ENCODE measurements at places on chromosomes 5 and 9.
A peak's percentile ranks its signal among the peaks of the same experiment; 100 is the strongest.

- DNase-seq: no peak
These were observed 404.0 kb downstream of the PDE4D start for GRCh38 chr5:59489551-59489950.

GRCh38 chr5:164663198-164663989 lies 1158.0 kb downstream of the MAT2B start:
- no peak for DNase-seq

GRCh38 chr5:37400501-37400900 lies 21.4 kb downstream of the WDR70 start:
- DNase-seq: no peak

DNA sequence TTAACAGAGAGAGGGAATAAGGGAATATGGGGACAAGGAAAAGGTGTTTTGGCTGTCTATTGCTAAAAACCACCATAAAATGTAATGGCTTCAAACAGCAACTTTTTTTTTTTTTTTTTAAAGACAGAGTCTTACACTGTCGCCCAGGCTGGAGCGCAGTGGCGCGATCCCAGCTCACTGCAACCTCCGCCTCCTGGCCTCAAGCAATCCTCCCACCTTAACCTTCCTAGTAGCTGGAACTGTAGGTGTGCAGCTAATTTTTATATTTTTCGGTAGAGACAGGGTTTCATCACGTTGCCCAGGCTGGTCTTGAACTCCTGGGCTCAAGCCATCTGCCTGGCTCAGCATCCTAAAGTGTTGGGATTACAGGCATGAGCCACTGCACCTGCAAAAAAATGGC lies 4.3 kb upstream of the SPATA24 start:
- DNase-seq: no peak

DNA sequence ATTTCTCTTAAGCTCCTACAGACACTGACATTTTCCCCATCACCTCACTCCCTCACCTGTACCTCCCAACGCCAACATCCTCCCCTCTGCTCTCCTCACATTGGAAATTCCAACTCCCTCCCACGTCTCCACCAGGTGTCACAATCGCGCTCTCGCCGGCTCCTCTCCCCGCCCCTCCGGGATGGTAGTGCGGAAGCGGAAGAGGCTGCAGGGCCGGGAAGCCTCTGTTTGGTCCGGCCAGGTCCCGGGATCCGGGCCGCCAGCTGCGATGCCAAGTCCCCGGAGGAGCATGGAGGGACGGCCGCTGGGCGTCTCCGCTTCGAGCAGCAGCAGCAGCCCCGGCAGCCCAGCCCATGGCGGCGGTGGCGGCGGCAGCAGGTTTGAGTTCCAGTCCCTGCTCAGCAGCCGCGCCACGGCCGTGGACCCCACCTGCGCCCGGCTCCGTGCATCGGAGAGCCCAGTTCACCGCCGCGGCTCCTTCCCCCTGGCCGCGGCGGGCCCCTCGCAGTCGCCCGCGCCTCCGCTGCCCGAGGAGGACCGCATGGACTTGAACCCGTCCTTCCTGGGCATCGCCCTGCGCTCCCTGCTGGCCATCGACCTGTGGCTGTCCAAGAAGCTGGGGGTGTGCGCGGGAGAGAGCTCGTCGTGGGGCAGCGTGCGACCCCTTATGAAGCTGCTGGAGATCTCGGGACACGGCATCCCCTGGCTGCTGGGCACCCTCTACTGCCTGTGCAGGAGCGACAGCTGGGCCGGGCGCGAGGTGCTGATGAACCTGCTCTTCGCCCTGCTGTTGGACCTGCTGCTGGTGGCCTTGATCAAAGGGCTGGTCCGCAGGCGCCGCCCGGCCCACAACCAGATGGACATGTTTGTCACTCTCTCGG lies at the start of gene PLPP6:
TSS of gene PLPP6 (plus strand) at position 187 of the 881 bp plus-strand sequence. CDS start at position 269, 82 bp downstream.
- peak; percentile 31 for DNase-seq

DNA sequence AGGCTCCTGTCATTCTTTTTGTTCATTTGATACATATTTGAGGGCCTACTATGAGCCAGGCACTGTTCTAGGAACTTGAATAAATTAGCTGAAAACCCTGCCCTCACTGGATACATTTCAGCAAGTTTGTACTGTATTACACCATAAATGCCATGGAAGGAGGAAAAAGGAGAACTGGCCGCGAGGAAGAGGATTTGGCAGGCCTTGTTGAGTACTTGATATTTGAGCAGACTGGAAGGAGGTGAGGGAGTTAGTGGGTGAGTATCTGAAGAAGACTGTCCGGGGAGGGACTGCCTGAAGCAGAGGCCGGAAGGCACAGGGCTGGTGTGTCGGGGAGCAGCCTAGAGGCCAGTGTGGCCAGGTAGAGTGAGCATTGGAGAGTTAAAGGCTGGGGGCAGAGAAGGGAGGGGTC lies 4.5 kb downstream of the SNX30 start:
- no peak for DNase-seq

DNA sequence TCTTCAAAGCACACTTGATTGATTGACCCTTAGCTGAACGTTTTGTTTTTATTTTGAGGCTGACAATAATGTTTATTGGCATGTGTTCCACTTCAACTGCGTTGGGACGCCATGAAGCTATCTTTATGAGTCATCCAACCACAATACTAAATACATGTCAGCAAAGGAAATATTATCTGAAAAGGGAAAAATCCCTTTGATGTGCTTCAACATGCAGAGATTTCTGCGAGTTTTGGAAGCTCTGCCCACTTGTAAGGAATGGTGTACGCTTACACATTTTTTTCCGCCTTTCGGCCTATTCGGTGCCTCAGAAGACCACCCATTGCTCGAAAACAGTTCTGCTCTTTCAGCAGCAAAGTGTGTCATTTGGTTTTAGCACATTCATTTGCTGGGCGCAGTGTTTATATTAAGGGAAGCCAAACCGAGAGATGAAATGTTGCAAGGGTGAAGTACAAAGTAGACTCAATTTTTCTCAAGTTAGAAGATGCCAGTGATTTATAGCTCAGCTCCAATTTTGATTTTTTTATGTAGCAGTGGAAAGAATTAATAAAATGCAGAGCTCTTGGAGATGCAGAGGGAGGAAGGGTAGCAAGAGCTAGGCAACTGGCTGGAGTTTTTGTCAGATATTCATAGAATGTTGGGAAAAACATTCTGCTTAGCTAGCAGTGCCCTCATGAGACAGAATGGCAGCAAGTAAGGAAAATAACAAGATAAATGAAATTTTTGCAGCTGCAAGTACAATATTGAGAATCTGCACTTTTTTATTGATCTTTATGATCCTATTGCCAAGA lies 68.9 kb downstream of the PRDM6 start:
- no peak for DNase-seq

- DNase-seq: no peak
These were observed 106.8 kb upstream of the CD180 start for GRCh38 chr5:67303356-67303755.

- DNase-seq: no peak
These were observed 29.5 kb downstream of the POU4F3 start for GRCh38 chr5:146368137-146368536.

GRCh38 chr9:85662573-85662972 lies 79.2 kb downstream of the AGTPBP1 start:
- no peak for DNase-seq

GRCh38 chr5:122263352-122264030 lies 48.5 kb upstream of the SNCAIP start:
- no peak for DNase-seq

- DNase-seq: no peak
These were observed 79.8 kb downstream of the MUSK start for GRCh38 chr9:110748251-110748893.

GRCh38 chr9:10265153-10265631 lies 347.6 kb downstream of the PTPRD start:
- no peak for DNase-seq

DNA sequence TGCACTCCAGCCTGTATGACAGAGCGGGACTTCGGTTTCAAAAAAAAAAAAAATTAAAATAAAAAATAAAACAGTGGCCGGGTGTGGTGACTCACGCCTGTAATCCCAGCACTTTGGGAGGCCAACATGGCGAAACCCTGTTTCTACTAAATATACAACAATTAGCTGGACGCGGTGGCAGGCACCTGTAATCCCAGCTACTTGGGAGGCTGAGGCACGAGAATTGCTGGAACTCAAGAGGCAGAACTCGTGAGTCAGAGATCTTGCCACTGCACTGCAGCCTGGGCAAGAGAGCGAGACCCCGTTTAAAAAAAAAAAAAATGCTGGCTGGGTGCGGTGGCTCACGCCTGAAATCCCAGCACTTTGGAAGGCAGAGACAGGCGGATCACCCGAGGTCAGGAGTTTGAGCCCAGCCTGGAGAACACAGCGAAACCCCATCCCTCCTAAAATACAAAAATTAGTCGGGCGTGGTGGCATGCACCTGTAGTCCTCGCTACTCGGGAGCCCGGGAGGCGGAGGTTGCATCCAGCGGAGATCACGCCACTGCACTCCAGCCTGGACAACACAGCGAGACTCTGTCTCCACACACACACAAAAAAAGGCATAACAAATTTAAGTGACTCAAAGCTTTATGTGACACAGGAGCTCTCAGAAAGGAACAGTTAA lies 1.5 kb upstream of the NPM1 start:
- DNase-seq: no peak

DNA sequence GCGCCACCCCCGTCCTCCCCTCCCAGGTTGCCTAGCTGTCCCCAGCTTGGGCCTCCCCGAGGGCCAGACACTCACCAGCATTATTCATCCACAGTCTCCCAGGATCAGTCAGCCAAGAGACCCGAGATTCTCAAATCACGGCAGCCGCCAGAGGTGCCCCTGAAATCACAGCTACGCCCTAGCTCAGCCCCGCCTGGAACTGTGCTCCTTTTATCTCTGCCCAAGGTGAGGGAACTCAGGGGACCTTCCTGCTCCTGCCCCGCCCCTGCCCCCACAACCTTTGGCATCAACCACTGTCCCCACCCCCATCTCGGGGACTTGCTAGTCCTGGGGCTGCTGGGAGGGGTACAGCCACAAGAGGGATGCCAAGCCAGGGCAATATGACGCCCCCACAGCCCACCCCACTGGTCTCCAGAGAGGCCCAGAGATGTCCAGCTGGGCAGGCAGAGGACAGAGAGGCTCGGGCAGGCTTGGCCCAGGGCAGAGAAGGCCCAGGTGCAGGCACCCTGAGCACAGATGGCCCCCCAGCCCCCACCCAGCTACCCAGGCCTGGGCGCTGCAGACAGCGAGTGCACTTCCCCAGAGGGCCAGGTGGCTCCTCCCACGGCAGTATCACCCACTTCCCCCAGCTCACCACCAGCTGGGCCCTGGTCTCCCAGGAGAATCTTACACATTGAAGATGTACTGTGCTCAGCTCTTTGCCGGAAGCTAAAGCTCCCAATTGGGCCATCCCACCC lies at the start of gene FUT7:
TSS of gene FUT7 (minus strand) at position 185 of the 737 bp plus-strand sequence. CDS start at position 88, 97 bp downstream.
- no peak for DNase-seq

- no peak for DNase-seq
These were observed 4.9 kb upstream of the UBTD2 start for GRCh38 chr5:172288465-172288864.

- no peak for DNase-seq
These were observed 3.8 kb upstream of the LCN1 start for GRCh38 chr9:135517407-135517822.

GRCh38 chr5:81167078-81167477 lies 66.0 kb upstream of the CKMT2 start:
- DNase-seq: no peak

GRCh38 chr9:84759300-84759750 lies 89.8 kb downstream of the NTRK2 start:
- no peak for DNase-seq

- no peak for DNase-seq
These were observed 60.7 kb downstream of the COL27A1 start for GRCh38 chr9:114216081-114216480.

- DNase-seq: no peak
These were observed 17.1 kb upstream of the GLIPR2 start for GRCh38 chr9:36119476-36119875.

- no peak for DNase-seq
These were observed 667.2 kb downstream of the TLE1 start for GRCh38 chr9:81022177-81022576.

- no peak for DNase-seq
These were observed 65.4 kb downstream of the AUH start for GRCh38 chr9:91296354-91296753.

DNA sequence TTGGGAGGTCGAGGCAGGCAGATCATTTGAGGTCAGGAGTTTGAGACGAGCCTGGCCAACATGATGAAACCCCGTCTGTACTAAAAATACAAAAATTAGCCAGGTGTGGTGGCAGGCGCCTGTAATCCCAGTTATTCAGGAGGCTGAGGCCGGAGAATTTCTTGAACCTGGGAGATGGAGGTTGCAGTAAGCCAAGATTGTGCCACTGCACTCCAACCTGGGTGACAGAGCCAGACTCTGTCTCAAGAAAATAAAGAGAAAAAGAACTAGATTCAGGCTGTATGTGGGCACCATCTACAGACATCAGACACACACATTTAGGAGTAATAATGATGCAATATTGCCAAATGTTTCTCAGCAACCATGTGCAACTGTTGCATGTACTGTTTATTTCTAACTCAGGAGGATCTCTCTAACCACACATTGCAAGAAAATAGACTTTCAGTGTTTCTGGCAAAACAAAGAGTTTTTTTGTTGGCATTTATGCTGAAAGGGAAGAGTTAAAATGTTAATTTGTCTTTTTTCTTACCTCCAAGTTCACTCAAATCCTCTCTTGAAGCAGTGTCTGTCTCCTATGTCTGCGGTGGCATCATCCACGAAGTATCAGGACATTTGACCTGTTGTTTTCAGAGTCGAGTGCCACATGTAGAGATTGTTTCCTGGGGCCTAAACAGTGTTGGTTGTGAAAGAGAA lies 5.1 kb upstream of the ORM1 start:
- no peak for DNase-seq

DNA sequence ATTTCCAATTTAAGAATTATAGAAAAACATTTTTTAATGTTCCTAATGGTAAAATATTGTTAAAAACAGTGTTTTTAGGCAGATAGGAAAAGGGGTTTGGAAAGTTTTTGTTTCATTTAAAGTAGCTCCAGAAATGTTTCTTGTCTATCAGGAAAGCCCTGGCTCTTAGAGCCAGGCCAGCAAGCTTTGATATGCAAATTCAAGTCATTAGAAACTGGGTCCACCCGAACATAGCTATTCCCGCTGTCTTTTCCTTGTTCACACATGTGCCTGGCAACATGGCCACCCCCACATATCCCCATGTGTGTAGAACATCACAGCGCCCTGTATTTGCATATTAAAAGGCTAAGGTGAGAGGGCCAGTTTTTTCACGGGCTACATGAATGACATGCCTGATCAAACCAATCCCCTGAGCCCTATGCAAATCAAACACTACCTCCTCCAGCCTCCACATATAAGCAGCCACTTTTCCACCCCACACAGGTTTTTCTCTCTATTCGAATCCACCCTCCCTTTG lies 925.3 kb upstream of the CDH10 start:
- DNase-seq: no peak
